ENCODE measurements at places on chromosomes 1 and 21.
A peak's percentile ranks its signal among the peaks of the same experiment; 100 is the strongest.

- DNase-seq: no peak
Observed at GRCh38 chr1:109927911-109928321, 17.3 kb downstream of the CSF1 start.

DNA sequence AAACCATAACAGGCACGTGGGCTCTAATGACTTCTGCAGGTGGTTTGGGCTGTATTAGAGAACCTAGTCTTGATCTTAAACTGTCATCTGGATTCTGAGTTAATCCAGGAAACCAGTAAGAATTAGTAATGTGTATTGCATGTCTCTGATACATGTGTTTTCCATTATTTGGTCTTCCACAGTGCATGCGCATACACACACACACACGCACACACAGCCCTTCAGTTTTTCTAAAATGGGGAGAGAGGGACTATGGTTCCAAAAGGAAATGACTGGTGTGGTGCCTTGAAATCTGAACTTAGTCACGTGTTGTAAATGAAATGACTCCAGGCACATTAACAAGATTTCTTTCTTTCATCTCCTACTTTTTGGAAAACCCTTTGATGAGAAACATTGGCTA lies 67.6 kb downstream of the OLFML2B start:
- DNase-seq: no peak

GRCh38 chr1:2242814-2243725 lies 15.0 kb downstream of the SKI start:
- DNase-seq: no peak

DNA sequence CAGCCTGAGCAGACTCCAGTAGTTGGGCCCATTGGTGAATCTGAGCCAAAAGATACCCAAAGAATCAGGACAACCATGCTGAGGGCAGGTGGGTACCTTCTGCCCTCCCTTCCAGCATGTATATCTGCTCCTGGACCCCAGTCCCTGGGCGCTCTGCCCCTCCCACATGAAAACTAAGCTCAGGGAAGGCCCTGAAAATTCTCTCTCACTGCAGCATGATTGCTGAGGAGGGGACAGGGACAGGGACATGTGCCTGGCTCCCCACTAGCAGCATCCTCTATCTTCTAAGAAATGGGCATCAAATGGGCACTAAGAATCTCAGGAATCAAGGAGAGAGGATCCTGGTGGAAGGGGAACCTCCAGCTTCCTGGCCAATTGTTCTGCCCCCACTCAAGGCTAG lies 446.0 kb downstream of the MATN1 start:
- no peak for DNase-seq

- DNase-seq: no peak
Observed at GRCh38 chr1:82731216-82731615, 930.5 kb downstream of the ADGRL2 start.

GRCh38 chr21:28828021-28828420 lies 164.7 kb downstream of the LTN1 start:
- no peak for DNase-seq

- no peak for DNase-seq
Observed at GRCh38 chr1:59243550-59243949, 53.3 kb upstream of the FGGY start.

GRCh38 chr1:86478416-86479156 lies 9.9 kb downstream of the CLCA1 start:
- no peak for DNase-seq

DNA sequence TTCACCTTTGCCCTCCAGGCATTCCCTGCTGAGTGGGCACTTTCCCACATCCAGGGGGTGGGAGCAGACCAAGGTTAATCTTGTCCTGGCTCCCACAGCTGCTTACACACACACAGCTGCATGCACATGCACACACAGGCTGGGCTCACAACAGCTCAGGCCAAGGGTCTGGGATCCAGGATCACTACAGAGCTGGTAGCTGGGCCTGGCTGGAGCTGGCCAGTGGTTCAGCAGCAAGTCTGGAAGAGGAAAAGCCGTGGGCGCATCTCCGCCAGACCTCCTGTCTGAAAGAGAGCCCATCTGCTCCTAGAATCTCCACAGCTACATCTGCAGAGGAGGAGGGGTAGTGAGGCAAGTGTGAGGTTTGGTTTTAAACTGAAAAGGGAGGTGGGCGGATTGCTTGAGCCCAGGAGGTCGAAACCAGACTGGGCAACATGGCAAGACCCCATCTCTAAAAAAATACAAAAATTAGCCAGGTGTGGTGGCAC lies 3.8 kb downstream of the CDK18 start:
- DNase-seq: no peak

DNA sequence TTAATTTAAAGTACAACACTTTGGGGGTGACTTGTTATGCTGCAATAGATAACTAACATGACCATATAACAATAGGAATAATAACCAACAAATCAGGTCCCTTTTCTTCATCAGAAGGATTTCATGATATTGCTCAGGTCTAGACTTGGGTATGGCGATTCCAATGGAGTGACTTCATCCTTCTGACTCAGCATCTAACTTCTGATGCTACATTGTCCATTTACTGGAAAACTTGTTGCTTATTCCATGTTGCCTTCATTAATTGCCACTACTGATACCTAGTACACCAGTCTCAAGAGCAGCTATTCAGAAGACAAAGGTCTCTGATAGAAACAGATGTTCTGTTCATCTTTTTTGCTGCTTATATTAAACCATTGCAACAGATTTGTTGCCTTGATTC lies 324.3 kb downstream of the TGFB2 start:
- DNase-seq: no peak

DNA sequence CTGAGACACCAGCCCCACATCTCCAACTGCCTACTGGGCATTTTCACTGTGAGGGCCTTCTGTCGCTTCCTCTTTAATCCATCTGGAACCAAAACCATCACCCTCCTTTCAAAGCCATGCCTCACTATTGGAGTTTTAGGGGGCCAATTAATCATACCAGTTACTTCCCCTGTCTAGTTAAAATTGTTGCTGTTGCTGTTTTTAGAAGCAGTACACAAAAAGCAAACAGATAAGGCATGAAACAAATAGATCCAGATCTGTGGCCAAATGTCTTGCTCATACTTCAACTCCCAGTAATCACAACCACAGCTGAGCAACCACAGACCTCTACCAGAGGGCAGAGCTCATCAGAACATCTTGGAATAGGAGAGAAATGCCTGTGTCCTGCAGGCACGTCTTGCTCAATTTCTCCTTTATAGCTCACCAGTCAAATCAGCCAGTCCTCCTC lies 133.8 kb upstream of the C1orf105 start:
- no peak for DNase-seq

DNA sequence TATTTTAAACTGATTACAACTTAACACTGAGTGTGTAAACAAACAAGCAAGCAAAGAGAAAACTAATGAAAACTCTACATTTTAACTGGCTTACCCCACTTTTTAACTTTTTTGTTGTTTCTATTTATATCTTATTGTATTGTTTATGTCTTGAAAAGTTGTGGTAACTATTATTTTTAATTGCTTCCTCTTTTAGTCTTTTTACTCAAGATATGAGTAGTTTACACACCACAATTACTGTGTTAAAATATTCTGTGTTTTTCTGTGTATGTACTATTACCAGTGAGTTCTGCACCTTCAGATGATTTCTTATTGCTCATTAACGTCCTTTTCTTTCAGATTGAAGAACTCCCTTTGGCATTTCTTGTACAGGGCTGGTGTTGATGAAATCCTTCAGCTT lies 4.7 kb upstream of the HHAT start:
- DNase-seq: no peak

- DNase-seq: no peak
Observed at GRCh38 chr1:43021547-43022474, 63.1 kb upstream of the SLC2A1 start.

DNA sequence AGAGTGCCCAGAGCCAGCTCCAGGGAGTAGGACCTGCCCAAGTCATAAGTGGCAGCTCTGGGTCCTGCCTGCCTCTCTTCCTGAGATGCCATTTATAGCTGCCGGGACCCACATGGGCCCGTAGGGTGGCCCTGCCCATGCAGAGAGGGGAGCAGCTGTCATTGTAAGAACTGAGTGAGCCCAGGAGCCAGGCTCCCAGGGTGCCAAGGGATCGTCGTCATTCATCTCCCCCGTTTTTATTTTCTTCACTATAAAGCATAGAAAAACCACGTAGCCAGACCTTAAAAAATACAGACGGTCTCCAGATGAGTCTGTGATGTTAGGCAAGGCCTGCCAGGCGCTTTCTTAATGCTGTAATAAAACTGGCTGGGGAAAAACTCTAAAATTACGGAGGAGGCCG lies 90.7 kb downstream of the IGSF21 start:
- DNase-seq: no peak

GRCh38 chr1:53572065-53572814 lies 113.0 kb downstream of the DMRTB1 start:
- no peak for DNase-seq

GRCh38 chr21:14706712-14707510 lies 160.8 kb upstream of the SAMSN1 start:
- DNase-seq: no peak

DNA sequence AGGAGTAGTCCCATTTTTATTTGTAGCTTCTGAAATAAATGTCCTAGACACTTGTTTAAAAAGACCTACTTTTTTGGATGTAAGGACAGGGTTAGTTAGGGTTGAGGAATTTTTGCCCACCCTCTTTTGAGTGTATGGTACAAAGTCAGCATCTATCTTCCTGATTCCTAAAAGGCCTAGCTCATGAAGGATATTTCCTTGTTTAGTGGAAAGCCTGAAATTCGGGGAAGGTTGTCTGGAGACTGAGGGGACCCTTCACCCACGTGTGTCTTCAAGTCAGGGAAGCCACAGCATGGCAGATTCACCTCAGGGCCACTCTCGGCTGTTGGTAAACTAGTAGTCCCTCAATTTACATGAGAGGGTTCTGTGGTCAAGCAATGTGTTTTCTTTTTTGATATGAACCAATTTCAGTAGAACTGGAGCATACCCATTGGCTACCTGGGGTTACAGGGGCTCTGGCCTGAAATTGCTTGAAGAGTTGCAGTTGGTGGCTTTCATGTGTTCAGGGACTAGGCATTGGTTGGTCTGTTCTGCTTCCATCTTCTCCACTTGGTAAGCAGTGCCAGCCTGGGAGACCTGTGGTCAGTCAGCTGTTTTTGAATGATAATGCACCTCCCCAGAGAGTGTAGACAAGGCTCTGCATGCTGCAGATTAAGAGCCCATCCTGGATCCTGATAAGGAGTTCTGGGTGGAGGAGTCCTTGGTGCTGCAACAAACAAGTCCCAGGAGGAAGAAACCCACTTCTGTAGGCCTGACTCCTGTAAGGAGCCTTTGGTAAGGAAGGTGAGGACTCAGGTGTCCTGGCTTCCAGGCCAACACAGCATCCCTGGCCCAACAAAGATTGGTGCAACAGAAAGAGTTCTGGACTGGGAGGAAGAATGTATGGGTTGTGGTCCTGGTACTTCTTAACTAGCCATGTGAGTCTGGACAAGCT lies 6.3 kb downstream of the BTG2 start:
- no peak for DNase-seq

- DNase-seq: no peak
Observed at GRCh38 chr1:219304227-219305226, 130.8 kb downstream of the LYPLAL1 start.

GRCh38 chr1:111454859-111455641 lies 5.8 kb downstream of the ATP5PB start:
- DNase-seq: no peak

DNA sequence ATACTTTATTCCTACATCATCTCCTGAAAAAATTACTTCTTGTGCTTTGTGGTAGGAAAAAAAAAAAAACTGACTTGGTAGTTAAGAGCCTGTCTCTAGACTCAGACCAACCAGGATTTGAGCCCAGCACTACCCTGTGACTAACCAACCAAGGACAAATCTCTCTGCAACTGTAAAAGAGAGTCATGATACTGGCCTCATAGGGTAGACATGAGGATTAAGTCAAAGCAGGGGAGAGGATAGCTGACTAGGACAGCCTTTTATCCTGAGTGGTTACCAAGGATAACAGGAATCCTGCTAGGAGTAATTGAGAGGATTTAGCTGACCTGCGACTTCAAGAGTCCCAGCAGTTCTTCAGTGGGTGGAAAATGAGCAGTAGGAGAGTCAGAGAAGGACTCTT lies 112.8 kb downstream of the C1orf21 start:
- DNase-seq: no peak

DNA sequence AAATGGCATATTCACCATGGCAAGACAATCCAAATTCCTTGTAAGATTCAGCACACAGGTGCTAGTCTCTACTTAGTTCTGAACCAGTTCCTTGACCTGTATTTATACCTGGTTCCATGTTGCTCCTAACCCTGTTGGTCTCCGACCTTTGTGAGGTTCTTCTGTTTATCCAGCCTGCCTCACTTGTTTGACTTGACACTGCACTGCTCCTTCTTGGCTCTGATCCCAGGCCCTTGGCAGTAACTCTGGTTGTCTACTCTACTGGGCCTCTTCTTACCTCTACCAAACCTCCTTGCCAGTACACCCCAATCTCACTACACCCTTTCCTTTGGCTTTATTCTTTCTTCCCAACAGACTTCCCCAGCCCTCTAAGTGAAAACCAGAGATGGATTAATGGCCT lies 419.4 kb upstream of the USP24 start:
- no peak for DNase-seq

DNA sequence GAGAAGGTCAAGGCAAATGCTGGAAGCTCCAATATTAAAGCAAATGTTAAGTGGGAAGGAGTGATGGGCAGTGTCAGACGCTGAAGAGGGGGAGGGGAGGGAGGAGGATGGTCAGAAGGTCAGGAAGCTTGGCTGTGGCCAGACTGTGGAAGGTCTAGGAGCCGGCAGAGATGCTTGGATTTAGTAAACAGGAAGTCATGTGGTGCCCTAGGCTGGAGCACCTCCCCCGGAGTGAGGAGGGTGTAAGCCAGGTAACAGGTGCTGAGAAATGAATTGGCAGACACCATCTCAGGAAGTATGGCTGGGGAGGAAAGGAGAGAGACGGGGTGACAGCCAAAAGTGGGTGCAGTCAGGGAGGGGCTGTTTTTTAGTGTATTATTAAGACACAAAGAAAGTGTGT lies 17.7 kb downstream of the CSMD2 start:
- no peak for DNase-seq

DNA sequence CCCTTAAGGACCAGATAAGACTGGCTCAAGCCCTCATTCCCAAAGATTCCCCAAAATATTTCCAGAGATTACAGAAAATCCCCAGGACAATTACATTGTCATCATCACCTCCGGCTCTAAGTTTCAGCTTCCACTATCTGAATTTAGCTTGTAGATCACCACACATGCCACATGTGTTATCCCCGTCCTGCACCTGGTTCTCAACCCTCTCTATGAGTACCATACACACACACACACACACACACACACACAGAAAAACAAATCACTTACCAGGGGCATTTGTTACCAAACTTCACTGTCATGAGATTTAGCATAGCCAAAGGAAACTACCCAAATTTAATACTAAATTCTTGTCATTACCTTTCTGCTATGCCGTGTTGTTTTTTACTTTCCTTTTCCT lies 15.4 kb upstream of the TSPAN1 start:
- DNase-seq: no peak

GRCh38 chr21:31493350-31493880 lies 149.4 kb upstream of the TIAM1 start:
- DNase-seq: no peak

- DNase-seq: peak; percentile 14
Observed at GRCh38 chr1:235910357-235911299, 43.9 kb upstream of the LYST start.

- DNase-seq: no peak
Observed at GRCh38 chr1:201537891-201538611, 876 bp upstream of the NAV1 start.

- no peak for DNase-seq
Observed at GRCh38 chr1:21910558-21911204, 26.4 kb downstream of the HSPG2 start.
